ENCODE measurements at places on chromosomes 6 and 20. TPM values are rescaled to one million over a fixed set of nuclear protein-coding genes. Genes with fewer than 3 reads are reported as not detected.

- H3K27ac ChIP-seq = no peak overlapping the region
- no peak for DNase-seq
- H3K4me1 ChIP-seq = no peaks in the 10 kb centered on the region
- H3K4me3 ChIP-seq = no peak overlapping the region
- H3K27me3 ChIP-seq = peaks cover 5% of the 10 kb centered on the region
These were observed 129.8 kb downstream of the SASH1 start for GRCh38 chr6:148472171-148473105.

GRCh38 chr6:155519176-155519738 lies 63.6 kb upstream of the NOX3 start:
- H3K4me1 ChIP-seq = no peaks in the 10 kb centered on the region
- no peak overlapping the region for H3K27ac ChIP-seq
- H3K36me3 ChIP-seq = no peaks in the 10 kb centered on the region
- H3K4me3 ChIP-seq = no peak overlapping the region
- DNase-seq = no peak
- H3K27me3 ChIP-seq = no peaks in the 10 kb centered on the region

DNA sequence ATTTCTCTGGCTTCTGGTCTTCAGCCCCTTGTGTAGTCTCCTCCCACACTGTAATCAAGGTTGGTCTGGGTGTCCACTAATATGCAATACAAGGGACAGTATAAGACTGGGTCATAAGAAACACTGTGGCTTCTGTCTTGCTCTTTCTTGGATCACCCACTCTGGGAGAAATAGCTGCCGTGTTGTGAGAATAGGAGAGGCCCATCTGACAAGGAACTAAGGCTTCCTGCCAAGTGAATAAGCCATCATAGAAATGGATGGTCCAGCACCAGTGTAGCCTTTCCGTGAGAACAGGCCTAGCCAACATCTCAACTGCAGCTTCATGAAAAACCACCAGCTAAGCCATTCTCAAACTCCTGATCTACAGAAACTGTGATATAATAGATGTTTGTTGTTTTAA lies 23.3 kb downstream of the BAG2 start:
- no peaks in the 10 kb centered on the region for H3K4me1 ChIP-seq
- no peaks in the 10 kb centered on the region for H3K27me3 ChIP-seq
- H3K27ac ChIP-seq = no peak overlapping the region
- H3K4me3 ChIP-seq = no peak overlapping the region
- H3K36me3 ChIP-seq = peaks cover 14% of the 10 kb centered on the region

DEFB125 gene
- total RNA-seq = not detected

Data from natural killer cell treated with Interleukin-12 subunit alpha and Interleukin-12 subunit beta and Interleukin-15 and Interleukin-18, amount 100 ng/mL, for 72 hours (primary cell).